Erythroblast (primary cell): ENCODE measurements at places on chromosomes 3 and 15.

DNA sequence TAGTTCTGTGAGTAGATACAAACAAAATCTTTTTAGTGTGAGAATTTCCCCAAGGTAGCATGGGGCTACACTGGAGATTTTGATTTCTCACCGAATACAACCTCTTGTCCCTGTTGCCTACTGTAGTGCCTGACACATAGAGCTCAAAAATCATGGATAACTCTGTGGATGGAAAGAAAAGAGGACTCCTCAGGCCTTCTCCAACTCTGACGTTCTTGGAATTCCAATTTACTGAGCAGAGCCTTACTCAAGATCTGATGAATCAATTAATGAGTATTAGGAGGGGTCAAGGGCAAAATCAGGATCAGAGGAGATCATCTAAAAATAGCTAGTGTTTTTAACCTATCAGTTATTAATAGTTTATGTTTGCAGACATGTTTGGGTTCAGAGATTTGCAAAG is 46.7 kb upstream of the PYDC2 start:
- DNase-seq: no peak

DNA sequence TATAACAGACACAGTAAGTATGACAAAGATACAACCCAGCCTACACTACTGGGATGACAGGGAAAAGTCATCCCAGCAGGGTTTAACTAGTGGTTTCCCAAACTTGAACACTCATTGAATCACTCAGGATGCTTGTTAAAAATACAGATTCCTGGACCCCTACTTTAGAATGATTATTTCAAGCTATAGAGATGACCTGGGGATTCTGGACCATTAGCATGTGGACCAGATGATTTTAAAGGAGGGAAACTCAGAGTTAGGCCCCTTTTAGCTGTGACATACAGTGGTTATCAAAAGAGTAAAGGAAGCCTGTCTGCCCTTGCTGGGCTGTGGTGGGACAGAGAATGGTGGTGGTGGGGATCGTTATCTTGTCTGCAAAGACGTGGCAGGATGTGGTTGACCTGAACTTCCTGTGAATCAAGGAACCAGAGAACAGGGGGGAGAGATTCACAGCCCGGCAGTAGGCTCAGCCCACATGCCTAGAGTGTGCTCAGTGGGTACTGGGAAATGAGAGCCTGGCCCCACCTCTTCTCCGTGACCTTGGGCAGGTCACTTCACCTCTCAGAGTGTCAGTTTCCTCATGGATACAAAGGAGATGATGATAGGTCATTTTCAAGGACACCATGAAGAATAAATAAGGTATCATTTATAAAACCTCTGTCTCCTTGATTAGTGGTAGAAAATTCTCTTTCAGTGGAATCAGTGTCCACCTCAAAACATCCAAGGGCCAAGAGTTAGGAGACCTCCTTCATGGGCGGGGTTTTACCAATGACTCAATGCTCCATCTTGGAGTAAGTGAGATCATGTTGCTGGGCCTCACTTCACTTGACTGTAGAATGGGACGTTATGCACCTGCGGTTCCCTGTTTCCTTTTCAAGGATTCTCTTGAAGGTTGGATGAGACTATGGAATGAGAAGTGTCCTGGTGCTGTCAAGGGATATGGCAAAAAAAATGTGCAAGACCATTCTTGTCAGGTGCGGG is 306.5 kb downstream of the RPLP1 start:
- DNase-seq: no peak

GRCh38 chr3:71360764-71361163 is 222.8 kb downstream of the FOXP1 start:
- DNase-seq: no peak

GRCh38 chr3:109275702-109276293 is 40.5 kb downstream of the DPPA2 start:
- DNase-seq: peak; percentile 25

DNA sequence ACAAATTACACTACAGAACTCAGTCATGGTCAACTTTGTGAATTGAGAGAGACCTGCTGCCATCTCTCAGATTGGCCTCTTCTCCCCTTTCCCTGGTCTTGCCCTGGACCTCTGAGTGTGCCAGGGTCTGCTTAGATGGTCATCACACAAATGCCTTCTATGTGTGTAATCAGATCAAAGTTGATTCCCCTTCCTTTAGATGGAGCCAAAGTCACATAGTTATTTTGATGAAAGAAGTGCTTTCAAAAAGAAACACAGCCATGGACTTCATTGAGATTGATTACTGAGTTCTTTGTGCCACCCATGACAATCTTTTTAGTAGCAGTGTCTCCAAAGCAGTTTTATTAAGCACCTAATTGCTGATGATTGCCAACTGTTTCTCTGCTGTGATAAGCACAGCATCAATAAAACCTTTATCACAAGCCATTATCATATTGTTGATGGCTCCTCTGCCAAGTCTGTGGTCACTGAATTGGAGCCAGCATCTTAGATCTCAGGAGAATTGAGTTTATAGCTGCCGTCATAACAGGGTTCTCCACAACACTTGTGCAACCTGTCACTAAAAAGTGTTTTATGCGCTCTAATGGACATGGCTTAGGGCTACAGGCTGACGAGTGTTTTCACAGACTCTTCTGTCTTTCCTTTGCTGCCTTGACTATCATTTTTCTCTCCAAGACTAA is 149.7 kb upstream of the NUDT16 start:
- DNase-seq: peak; percentile 2

- no peak for DNase-seq
These were observed 130.4 kb downstream of the PCCB start for GRCh38 chr3:136380530-136380929.

DNA sequence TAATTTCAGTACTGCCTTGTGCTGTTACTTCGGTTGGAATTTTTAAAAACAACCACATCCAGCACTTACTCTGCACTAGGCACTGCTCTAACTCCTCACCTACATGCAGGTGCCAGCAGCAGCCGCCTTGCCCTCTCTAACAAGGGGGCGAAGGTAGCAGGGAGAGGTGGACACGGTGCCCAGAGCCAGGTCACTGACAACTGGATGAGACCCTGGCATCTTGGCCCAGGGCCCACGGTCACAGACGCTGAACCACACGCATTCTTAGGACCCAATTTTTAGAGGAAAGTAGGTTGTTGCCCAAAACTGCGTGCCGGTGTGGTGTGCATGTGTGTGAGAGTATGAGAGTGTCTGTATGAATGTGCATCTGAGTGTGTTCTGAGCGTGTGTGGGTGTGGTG is 63.4 kb upstream of the GATA2 start:
- DNase-seq: no peak

GRCh38 chr3:4830586-4830914 is 148.7 kb upstream of the BHLHE40 start:
- DNase-seq: no peak

DNA sequence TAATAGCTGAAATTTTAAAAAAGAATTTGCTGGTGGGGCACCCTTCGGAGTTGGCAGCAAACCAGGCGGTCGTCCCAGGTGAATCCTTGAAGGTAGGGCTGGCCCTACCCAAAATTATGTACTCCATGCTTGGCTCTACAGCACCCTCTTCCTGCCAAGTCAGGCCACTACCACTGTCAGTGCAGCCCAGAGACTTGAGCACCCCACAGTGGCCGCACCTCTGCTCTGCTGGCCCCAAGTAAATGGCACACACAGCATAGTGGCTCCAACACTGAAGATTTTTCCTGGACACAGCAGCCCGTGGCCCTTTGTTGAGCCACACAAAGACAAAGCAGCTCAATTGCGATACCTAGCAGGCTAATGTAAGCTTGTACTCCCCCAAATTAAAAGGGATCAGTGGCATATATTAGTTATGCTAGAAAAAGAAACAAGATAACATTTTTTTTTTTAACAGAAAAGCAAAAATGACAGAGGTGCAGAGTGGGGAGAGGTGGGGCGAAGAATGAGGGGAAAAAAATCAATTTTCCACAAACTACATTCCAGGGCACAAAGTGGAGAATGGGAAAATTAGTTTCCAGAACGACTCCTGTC is 250.5 kb downstream of the UACA start:
- peak; percentile 77 for DNase-seq

DNA sequence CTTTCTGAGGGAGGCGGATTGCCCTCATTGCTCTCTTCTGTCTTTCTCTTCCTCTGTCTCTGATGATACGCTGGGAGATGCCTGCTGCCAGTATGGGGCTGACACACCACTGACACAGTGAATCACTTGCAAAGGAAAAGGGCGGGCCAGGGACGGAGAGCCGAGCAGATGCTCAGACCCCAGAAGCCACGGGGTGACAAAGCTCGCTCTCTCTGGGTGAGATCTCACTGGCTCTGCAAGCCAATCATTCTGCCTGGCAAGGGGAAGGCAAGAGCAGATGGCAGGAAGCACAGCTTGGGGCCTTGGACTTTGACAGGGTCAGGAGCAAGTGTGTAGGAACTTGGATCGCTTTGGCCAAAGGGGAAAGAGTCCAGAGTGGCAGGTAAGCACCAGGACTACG is 198.7 kb downstream of the NTRK3 start:
- DNase-seq: no peak

- DNase-seq: no peak
These were observed 6.7 kb downstream of the KBTBD13 start for GRCh38 chr15:65083262-65083701.
